Activated naive CD8-positive, alpha-beta T cell treated with anti-CD3 and anti-CD28 coated beads, Interleukin-2, amount 50 U/mL, for 24 hours (primary cell): ENCODE measurements at places on chromosomes 3 and 15.

- no peak for DNase-seq
These were observed 143.0 kb downstream of the SQOR start for GRCh38 chr15:45777781-45778180.

DNA sequence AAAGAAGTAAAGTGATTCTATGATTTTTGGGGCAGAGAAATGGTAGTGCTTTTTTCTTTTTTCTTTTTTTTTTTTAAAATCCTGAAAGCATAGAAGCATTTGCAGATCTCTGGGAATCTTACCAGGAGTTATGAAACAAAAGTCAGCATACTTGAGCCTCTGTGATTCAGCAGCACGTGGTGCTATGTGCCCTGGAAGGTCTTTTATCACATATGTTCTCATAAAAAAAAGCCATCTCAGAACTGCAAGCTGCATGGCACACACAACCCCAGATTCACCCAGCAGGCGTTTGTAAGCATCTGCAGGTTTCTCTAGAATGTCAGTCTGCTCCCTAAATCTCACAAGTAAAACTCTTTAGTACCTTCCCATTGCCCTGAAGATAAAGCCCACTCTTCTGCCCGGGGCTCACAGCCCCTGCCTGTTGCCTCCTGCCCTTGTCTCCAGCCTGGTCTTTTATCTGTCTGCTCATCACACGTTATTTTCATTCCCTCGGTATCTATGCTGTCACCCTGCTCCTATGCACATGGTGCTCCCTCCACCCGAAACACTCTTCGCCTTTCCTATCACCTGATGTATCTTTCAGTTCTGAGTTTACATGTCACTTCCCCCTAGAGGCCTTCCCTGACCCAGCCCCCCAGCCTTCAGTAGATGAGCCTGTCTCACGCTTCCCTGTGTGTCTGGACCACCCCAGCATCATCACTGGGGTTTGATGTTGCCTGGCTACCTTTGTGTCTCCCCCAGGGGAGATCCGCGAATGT is 72.4 kb downstream of the CHDH start:
- no peak for DNase-seq

- DNase-seq, result no peak
These were observed 526.4 kb upstream of the DPPA4 start for GRCh38 chr3:109863701-109864100.

- no peak for DNase-seq
These were observed 979.0 kb downstream of the ROBO1 start for GRCh38 chr3:78788839-78789238.

- no peak for DNase-seq
These were observed 69.2 kb downstream of the DAPK2 start for GRCh38 chr15:63977119-63977518.

GRCh38 chr3:9230596-9230995 is 18.9 kb downstream of the SRGAP3 start:
- DNase-seq, result no peak

- peak; percentile 24 for DNase-seq
These were observed 541 bp downstream of the RPS27L start for GRCh38 chr15:63156755-63157117.
